ENCODE measurements at places on chromosomes 16 and 17.

- DNase-seq, result peak; percentile 13
Measured at GRCh38 chr17:79607940-79608623, 2.8 kb downstream of the RBFOX3 start.

DNA sequence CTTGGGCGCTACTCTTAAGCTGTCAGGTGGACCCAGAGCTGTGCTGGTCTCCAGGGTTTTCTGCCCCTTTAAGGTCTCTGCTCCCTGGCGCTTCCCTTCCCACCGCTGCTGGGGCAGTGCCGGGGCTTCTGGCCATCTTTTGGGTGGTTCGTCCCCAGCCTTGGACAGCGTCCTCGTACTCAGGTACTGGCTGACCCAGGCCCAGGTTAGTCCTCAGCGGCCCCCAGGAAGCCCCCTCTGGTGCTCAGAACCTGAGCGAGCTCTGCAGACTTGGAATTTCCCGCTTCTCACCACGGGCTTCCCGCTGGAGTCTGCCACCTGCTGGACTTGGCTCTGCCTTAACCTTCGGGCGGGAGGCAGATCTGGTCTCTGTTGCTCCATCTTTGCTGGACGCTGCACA lies 94.1 kb upstream of the ZNF750 start:
- no peak for DNase-seq

DNA sequence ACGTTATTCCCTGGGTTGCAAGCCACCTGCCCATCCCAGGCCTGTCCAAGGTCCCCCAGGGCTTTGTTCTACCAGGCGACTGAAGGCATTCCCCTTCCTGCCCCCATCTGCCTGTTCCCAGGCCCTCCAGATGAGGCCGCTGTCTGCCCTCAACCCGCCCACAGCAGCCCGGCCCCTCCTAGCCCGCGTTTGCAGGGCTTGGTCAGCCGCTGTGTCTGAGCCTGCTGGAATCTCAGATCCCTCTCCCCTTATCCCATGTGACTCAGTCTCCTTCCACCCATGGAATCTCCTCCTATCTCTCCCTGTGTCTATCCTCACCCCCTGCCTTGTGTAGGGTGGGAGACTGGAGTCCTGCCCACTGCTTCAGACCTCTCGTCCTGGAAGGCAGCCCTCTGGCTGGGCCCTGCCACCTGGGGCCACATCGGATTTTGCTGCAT lies 186.0 kb upstream of the TNRC6C start:
- DNase-seq, result peak; percentile 72

- no peak for DNase-seq
Measured at GRCh38 chr17:80782536-80783427, 208.9 kb upstream of the CHMP6 start.

GRCh38 chr17:39225959-39226683 lies 376 bp upstream of the STAC2 start:
- DNase-seq, result peak; percentile 42

DNA sequence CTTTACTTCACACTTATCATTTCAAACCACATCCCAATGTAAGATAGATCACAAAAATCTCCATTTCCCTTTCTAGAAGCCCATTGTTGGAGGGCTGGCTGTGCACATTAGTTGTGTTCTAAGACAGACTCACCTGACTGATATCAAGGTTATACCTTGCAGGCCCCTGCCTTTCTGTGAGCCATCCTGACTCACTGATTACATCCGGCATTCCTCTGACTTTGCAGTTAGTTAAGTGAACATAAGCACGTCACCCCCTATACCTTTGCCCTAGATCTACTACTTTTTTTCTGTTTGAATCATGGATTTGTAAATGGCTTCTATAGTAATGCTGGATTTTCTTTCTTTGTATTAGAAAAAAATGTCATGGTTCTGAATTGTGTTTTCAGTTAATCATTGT lies 78.3 kb downstream of the TANGO6 start:
- DNase-seq, result no peak

DNA sequence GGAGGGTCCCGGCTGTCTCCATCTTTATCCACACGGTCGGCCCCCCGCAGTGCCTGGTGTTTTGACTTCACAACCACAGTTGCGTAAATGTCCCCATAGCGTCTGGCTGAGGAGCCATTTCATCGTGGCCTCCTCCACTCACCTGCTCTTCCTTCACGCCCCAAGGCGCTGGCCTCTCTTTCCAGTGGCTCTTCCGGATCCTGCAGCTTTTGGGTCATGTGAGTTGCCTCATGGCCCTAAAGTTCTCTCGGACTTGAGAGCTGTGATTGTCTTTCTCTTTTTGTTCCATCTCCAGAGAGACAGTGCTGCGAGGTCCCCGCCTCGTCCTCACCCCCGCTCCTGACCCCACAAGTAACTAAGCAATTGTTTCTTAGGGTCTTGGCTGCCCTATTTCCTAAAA lies 22.7 kb downstream of the FLYWCH1 start:
- no peak for DNase-seq

GRCh38 chr17:9900784-9901183 lies 4.3 kb downstream of the RCVRN start:
- no peak for DNase-seq

GRCh38 chr16:11032000-11032921 lies 87.9 kb downstream of the CLEC16A start:
- no peak for DNase-seq

DNA sequence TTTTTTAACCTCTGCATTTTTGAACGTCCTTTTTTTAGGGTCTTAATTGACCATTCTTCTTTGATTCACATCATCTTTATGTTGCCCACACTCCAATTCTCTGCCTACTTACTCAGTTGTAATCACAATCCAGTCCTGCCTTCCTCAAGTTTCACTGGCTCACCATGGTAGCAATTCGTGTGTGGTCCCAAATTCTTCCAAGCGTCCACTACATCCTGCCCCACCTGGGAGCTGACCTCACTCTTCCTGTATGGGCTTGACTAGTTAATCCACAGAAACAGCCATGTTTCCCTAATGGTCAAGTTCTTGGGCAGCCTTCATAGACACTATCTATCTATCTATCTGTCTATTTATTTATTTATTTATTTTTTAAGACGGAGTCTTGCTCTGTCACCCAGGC lies 7.1 kb downstream of the TLCD2 start:
- DNase-seq, result no peak
